Renal cortical epithelial cell (primary cell): ENCODE measurements at places on chromosomes 1 and 21. TPM values are rescaled to one million over a fixed set of nuclear protein-coding genes. Genes with fewer than 3 reads are reported as not detected.

DNA sequence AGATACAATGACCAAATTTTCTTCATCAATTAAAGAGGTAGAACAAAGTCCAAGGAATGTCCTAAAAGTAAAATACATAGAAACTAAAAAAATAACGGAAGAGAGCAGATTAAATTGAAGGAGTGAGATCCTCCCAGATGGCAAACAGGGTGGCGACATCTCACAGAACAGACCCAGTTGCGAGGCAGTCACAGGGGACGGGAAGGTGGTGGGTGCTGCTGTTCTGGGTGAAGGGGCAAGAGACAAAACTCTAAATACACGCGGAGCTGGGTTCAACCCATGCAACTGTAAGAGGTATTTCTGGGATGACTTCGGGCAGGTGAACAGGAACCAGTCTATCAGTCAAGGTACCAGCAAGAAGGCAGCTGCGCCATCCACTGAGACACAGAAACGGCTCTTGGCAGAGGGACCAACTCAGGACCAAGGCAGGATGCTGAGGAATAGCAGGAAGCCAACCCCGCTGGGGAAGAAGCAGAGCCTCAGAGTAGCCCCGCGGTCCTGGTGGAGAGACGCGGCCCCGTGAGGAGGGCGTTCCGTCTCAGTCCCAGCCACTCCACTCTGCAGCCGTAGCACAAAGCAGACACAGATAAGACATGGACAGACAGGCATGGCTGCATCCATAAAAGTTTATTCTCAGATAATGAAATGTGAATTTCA lies 32.2 kb downstream of the WDR4 start:
- no peak for DNase-seq

GRCh38 chr1:100860397-100860991 lies 34.1 kb downstream of the EXTL2 start:
- DNase-seq, result peak; percentile 55

DNA sequence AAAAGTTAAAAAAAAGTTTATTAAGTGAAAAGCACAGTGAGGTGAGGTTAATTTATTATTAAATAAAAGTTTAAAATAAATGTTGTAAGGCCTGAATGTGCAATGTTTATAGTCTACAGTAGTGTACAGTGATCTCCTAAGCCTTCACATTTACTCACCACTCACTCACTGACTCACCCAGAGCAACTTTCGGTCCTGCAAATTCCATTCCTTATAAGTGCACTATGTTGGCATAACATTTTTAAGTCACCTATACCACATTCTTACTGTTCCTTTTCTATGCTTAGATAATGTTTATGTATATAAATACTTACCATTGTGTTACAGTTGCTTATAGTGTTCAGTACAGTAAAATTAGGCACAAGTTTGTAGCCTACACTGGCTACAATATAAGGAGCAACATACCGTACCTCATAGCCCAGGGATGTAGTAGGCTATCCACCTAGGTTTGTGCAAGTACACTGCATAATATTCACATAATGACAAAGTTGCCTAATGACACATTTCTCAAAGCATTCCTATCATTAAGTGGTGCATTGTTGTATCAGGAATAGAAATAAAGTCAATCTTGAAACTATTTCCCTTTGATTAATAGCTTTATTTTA lies 426.5 kb upstream of the BRINP3 start:
- DNase-seq, result peak; percentile 56

- DNase-seq, result no peak
Measured at GRCh38 chr1:33791251-33791650, 72.6 kb upstream of the HMGB4 start.

DNA sequence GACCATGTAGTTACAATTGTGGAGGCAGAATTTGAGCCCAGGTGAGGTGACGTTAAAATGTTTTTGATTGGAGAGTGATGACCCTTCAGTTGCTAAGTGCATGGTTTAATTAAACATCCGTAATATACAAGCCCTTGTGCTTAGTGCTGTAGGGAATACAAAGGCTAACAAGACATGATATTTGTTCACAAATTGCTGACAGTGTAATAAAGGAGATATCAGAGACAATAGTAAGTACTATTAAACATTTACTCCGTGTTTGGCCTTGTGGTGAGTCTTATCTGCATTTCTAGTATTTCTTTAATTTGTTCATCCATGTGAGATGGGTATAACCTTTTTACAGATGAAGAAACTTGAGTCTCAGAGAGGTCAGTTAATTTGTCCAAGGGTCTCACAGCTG lies 37.9 kb downstream of the RLF start:
- no peak for DNase-seq

GRCh38 chr1:245879091-245879490 lies 628.0 kb downstream of the SMYD3 start:
- DNase-seq, result no peak

GRCh38 chr1:205547936-205548827 lies 43.7 kb downstream of the CDK18 start:
- DNase-seq, result no peak

- DNase-seq, result peak; percentile 34
Measured at GRCh38 chr1:233518344-233518743, 95.6 kb upstream of the KCNK1 start.

DNA sequence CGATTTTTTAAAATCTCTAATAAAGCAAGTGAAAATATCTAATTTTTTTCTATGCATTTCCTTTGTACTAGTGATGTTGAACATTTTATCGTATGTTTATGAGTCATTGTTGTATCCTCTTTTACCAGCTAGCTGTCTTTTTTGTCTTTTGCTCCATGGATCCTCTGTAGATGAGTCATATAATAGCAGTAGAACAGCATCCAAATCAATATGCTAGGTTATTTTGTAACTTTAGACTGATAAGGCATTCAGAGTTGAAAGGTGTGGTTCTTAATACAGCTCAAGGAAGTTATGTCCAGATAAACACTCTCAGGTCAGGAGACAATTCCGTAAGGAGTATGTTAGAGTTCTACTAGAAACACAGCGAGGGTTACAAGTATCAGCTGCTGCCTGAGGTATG lies 31.9 kb downstream of the MAP10 start:
- DNase-seq, result peak; percentile 8

DNA sequence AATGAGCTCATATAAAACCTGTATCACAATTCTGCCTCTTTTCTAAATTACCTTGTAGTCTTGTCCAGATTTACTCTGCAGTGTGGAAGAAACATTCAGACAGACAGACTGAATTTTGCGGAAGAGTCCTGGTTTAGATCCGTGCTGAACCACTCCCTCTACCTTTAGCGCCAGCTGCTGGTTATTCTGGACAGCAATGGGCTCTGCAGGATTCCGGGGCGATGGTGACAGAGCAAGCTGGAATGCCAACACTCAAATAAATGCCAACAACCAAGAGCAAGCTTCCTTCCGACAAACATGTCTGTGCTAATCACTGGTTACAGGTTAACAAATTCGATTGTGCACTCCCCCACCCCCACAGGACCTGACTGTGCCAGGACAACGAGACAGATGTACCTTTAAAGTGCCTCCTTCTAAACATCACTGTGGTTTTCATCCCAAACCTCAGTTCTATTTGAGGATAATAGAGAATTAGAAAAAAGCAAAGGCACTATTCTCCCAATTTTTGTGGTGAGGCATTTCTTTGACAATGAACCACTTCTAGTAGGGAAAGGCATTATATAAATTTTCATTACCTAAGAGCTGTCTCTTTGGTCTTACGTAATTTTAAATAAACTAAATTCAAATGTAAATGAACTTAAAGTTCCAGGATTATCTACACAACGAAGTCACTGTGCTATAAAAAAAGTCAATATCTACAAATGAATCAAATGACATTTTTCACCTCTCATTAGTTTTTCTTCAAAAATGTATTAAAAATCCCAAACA lies 90.4 kb downstream of the INTS7 start:
- peak; percentile 98 for DNase-seq

- no peak for DNase-seq
Measured at GRCh38 chr1:36731226-36732014, 248.7 kb upstream of the CSF3R start.

- no peak for DNase-seq
Measured at GRCh38 chr1:3894626-3895278, 5.3 kb downstream of the C1orf174 start.

GRCh38 chr1:173176246-173176645 lies 30.9 kb downstream of the TNFSF4 start:
- no peak for DNase-seq

DNA sequence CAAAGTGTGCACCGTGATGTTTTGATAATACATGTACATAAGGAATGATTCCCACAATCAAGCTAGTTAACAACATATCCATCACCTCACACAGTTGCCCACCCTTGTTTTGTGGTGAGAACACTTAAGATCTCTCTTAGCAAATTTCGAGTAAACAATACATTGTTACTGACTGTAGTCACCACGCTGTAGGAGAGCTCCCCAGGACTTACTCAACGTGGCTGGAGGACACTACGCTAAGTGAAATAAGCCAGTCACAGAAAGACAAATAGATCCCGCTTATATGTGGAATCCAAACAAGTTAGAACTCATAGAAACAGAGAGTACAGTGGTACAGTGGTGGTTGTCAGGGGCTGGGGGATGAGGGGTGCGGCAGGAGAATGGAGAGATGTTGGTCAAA lies 24.8 kb downstream of the GPR137B start:
- no peak for DNase-seq

DNA sequence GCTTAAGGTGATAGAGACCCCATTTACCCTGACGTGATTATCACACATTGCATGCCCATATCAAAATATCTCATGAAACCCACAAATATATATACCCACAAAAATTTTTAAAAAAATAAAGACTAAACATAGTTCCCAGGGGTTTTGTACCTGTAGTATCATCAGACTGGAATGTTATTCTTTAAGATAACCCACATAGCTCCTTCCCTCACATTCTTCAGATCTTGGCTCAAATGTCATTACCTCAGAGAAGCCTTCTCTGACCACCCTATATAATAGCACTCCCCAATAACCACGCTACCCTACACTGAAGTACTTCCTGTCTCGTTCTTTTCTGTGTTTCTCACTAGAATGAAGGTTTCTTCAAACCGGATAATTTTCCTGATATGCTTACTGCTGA lies 138.3 kb upstream of the SNX7 start:
- no peak for DNase-seq

DNA sequence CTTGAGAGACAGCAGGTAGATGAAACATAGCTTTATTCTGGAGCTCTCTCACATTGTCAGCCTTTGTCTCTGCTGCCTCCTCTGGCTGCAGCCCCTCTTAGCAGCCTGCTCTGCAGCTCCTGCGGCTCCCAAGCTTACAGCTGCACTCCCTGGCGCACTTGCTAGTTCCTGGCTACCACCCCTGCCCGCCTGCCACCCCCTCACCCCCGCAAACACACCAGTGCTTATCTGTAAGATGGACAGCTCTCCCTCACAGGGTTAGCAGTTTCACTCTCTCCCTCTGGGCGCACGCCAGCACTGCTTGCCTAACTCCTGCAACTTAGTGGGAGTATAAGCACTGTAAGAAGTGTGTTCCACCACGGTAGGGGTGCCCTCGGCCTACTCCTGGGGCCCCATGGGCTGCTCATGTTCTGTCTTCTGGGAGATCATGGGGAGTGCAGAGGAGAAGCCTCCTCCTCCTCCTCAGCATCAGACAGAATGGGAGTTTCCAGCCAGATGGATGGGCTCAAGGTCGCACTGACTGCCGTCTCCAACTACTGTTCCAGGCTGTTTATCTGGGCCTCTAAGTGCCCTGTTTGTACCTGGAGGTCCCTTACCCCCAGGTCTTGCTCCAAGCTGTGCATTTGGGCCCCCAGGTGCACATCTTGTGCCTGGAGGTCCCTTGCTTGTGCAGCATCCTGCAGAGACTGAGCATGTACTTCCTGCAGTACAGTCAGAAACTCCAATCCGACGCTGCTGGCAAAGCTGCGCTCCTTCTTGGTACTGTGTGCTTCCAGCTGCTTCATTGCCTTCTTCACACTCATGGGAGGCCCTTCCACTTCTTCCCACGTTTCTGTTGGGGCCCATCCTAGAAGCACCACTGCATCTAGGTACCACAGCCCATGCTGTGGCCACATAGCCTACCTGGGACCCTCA lies 1388.1 kb downstream of the AMY1C start:
- no peak for DNase-seq

DNA sequence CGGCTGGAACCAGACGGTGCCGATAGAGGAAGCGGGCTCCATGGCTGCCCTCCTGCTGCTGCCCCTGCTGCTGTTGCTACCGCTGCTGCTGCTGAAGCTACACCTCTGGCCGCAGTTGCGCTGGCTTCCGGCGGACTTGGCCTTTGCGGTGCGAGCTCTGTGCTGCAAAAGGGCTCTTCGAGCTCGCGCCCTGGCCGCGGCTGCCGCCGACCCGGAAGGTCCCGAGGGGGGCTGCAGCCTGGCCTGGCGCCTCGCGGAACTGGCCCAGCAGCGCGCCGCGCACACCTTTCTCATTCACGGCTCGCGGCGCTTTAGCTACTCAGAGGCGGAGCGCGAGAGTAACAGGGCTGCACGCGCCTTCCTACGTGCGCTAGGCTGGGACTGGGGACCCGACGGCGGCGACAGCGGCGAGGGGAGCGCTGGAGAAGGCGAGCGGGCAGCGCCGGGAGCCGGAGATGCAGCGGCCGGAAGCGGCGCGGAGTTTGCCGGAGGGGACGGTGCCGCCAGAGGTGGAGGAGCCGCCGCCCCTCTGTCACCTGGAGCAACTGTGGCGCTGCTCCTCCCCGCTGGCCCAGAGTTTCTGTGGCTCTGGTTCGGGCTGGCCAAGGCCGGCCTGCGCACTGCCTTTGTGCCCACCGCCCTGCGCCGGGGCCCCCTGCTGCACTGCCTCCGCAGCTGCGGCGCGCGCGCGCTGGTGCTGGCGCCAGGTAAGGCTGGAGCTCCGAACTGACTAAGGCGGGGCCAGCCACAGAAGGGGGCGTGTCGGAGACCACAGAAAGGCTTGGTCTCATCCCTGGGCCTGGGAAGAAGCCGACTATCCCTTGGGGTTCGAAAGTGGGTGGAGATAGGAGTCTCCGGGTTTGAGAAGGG lies 486 bp downstream of the SLC27A3 start:
- DNase-seq, result peak; percentile 18

DNA sequence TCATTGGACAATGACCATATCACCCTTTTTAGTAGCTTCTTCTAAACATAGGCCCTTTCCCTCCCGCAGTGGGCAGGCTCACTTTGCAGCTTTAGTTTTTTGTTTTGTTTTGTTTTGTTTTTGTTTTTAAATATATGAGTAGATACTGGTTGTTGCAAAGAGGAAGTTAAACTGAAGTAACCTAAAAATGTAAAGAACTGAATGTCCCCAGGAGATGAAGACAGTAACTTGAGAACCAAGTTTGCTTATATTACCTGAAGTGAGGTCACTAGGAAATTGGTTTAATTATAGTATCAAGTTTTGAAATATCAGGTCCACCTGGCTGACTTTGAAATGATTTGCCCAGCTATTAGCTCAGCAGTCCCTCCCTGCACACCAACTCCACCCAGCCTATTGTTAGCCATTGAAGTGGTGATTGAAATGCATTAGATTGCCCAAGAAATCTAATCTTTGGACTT lies 18.2 kb downstream of the SMAP2 start:
- no peak for DNase-seq

The HAPLN2 gene
- total RNA-seq, result not detected in 2 replicates

The MATN1 gene
- not detected in 2 replicates for total RNA-seq

The CCDC185 gene
- total RNA-seq, result 0.17 and 1.3 TPM in 2 replicates

The ELOA gene
- total RNA-seq, result 20.0 and 28.1 TPM in 2 replicates

The ERICH3 gene
- 0.10 and 0.17 TPM in 2 replicates for total RNA-seq

The SUSD4 gene
- 3.5 and 33.0 TPM in 2 replicates for total RNA-seq

The SLC26A9 gene
- 0.05 TPM in 1 of 2 replicates, not detected in the other for total RNA-seq

The TMEM222 gene
- 18.4 and 30.8 TPM in 2 replicates for total RNA-seq

The BRDT gene
- total RNA-seq, result not detected in 2 replicates

The SLAMF8 gene
- total RNA-seq, result 0.30 and 2.6 TPM in 2 replicates

The BSND gene
- 0.45 TPM in 1 of 2 replicates, not detected in the other for total RNA-seq

The OR6N1 gene
- total RNA-seq, result not detected in 2 replicates
